Cerebellum (tissue), 4 donors: ENCODE measurements at places on chromosomes 16 and 17.

GRCh38 chr16:2090481-2090776 is 42.6 kb downstream of the TSC2 start:
- peak; percentile 26 for DNase-seq

GRCh38 chr17:76384222-76384986 is at the start of gene SPHK1:
SPHK1 (plus strand) TSS chr17:76384609; CDS start chr17:76385645, 1,036 bp downstream.
- DNase-seq, result peak; percentile 62

DNA sequence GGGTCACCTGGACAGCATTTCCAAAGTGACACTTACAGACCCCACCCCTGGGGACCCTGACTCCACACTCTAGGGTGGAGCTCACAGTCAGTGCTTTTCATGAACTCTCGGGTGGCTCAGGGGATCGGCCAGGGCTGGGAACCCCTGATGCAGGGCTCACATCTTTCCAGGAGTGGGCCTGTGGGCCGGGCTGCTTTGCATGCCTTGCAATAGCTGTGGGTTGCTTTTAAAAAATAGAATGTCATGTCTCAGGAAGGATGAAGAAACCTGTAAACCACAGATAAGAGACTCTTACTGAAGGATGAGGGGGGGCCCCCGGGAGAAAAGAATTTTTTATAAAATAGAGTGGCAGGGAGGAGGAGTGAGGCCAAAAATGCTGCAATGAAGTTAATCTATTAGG is 40.2 kb downstream of the RBFOX3 start:
- DNase-seq, result no peak

DNA sequence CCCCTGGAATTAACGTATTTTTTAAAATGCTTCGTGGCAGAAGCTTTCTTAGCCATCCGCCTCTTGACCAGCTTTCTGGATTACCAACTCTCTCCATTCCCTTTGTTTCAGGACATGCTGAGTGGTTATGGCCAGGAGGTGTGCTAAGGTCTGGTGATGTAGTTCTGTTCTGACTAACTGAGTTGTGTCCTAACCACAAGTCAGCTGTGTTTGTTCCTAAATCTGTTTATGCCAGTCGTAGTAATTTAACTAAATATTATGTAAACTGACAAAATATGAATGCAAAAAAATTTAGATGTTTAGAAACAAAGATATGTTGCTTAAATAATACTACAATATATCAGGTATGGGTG is 61.6 kb downstream of the MRTFB start:
- no peak for DNase-seq

- DNase-seq, result peak; percentile 41
Observed at GRCh38 chr16:23952128-23952970, 116.6 kb downstream of the PRKCB start.

DNA sequence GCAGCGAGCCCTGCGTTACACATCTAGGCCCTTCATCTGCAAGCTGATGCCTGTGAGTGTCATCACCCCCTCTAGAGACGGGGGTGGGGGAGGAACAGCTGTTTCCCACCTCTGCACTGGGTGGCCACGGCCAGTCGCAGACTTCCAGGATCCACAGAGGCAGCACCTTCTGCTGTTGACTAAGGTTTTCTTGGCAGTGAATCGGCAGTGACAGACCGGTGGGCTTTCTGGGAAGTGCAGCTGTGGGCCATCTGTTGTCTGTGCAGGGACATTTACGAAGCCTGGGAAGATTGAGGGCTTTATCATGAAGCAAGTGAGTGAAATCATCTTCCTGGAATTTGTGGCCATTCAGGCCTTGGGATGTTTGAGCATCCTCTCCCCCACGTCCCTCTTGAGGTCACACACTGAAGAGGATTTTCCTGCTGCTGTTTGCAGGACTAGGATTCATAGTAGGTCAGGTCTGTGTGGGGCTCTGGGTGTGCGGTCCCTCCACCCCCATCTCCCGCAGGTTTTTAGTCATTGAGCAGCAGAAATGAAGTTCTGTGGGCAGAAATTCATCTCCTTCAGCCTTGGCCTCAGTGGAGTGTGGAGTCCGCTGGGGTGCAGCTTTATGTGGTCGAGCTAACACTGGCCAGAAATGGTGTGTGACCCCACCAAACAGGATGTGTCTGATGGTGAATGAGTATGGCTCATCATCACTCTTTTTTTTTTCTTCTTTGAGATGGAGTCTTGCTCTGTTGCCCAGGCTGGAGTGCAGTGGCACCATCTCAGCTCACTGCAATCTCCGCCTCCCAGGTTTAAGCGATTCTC is 12.0 kb downstream of the PGS1 start:
- DNase-seq, result no peak

DNA sequence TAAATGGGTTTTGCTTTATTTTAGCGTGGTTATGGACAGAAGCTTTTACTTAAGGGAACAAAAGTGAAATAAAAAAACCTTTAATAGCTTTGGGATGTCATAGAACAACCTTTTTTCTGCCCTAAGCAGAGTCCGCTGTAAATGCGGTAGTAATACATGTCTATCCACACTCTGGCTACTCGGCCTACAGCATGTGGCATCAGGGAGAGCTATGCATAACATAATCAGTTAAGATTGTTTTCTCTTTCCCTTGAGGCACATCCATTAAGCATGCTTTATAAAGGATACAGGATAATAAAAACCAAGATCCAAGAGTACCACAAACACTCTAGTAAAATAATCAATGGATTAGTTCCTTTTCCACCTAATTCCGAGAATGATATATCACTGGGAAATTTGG is 10.3 kb downstream of the RPGRIP1L start:
- DNase-seq, result no peak

- no peak for DNase-seq
Observed at GRCh38 chr17:62179525-62180161, 114.6 kb upstream of the MED13 start.
